ENCODE measurements at places on chromosomes 2 and 18.

DNA sequence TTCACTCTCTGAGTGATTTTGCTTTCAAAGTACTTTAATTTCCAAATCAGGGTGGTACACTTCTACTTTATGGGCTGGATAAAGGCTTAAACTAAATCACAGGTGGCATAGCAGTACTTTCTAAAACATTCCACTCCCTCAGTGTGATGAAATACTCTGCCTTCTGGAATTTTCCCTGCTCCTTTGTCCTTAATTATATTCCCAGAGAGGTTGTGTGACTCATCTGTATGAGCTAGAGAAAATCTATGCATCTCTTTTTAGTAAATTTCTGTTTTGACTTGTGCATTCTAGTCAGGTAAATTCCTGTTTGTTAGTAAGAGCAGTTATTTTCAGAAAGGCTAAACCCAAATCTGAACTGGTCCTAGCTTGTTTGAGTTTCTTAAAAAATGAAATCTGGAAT is 29.0 kb upstream of the PLA2R1 start:
- no peak for DNase-seq

GRCh38 chr2:208354964-208355381 is 51.6 kb upstream of the PTH2R start:
- DNase-seq: no peak

- DNase-seq: no peak
Observed at GRCh38 chr2:12623051-12623450, 93.7 kb upstream of the TRIB2 start.

DNA sequence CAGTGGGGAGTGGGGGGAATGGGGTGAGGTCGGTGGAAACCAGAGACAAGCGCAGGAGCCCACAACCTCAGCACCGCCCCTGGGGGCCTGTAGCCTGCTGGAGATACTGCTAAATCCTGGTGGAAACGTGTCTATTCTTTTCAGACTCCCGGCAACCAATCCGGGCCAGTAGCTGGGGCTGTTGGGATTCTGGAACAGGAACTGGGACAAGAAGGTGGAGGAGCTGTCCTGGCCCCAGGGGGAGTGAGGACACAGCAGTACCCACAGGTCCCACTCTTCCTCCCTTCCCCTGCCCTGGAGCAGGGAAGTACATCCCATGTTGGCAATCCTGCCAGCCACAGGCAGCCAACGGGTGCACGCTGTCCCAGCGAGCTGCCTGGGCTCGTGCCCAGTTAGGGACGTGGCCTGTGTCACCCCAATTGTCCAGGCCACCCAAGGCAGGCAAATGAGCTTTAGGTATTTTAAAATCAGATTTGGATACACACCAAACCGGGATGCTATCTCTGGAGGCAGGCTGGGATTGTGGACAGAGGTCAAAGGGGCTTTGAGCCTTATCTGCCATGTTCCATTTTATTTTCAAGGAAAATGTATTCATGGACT is 51.8 kb downstream of the HS1BP3 start:
- DNase-seq: no peak

DNA sequence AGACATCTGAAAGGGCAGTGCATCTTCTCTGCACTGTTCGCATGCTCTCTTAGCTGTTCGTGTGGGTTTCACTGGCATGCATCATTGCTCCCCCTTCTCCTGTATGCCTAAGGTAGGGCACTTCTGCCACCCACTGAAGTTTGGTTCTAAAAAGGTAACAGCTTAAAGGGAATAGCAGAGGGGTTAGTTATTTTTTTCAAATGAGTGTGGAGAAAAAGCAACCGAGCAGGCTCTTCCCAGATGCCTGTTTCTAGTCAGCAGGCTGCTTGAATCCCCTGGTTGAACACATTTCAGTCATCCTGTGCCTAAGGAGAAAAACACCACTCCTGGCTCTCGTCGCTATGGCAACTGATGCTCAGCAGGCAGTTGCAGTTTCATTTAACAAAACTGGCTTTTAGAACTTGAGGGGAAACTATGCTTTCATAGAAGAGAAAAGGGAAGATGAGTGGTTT is 69.8 kb upstream of the GALNT3 start:
- DNase-seq: no peak

DNA sequence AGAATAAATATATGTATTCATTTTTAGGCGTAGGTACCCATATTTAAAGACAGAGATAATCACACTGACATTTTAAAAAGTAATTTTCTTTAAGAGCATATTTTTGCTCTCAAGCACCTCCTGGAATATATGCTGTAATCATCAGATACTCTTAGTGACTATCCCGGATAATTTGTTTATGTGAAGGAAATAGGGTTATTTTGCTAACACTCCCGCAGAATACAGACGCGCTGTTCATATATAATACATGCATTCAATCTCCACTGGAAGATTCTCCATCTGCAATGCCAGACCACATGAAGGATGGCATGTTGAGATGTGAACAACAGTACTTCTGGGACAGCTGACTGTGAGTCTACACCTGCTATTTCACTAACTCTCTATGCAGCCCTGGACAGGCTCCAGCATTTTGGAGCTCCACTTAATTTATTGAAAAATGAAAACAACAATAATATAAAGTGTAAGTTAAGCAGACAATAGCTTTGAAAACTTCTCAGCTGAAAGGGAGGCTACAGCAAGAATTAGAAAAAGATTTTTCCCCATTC is 430.6 kb downstream of the TMX3 start:
- no peak for DNase-seq

DNA sequence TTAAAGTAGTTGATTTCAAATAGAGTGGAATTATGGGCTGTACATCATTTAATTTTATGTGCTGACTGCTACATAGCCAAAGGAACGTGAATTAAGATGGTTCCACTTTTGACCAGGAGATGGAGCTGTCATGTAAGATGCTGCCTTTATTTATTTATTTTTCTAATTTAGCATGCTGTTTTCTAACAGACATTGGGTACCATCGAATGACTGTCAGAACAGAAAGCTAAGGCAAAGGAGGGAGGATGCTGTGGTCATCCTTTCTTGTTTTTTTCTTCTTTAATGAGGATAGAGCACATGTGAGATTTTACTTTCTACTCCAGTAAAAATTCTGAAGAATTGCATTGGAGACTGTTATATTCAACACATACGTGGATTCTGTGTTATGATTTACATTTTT is at the start of gene SCN2A:
Gene SCN2A, plus strand, starts transcription at position 185 of the 400 bp plus-strand sequence. CDS start 56,410 bp downstream, outside the sequence.
- no peak for DNase-seq

- DNase-seq: no peak
Observed at GRCh38 chr2:171509945-171510731, 12.1 kb upstream of the CYBRD1 start.

DNA sequence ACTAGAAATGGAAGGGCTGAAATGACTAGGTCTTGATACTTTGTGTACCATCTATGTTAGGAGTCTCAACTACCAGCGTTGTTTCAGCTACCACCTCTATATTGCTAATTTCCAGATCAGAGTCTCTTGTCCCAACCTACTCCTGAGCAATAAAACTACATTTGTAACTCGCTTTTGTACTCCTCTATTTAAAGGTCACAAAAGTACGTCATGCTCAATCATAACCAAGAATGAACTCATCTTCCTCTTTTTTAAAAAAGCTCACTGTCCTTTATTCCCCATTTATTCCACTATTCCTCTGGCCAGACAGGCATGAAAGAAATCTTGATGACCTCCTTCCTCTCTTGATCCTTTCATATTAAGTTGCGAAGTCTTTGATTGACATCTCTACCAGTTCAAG is 11.2 kb upstream of the MATN3 start:
- no peak for DNase-seq

- no peak for DNase-seq
Observed at GRCh38 chr2:233084488-233084887, 24.3 kb downstream of the INPP5D start.

DNA sequence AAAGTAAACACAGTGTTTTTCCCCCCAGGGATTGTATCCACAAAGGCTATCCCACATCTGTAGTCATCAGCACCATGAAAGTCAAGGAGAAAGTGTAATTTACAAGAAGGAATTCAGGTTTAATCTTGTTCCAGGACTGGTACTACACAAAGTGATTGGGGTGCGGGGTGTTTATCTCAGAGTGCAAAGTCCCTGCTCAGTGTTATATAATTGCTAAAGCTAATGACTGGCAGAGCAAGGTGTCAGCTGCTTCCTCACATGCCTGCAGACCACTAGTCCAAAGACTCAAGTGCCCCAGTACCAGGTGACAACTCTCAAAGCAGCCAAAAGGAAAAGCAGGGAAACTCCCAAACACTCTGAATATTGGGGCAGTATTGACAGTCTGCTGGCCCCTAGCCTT is 40.4 kb upstream of the PDCL3 start:
- DNase-seq: no peak

DNA sequence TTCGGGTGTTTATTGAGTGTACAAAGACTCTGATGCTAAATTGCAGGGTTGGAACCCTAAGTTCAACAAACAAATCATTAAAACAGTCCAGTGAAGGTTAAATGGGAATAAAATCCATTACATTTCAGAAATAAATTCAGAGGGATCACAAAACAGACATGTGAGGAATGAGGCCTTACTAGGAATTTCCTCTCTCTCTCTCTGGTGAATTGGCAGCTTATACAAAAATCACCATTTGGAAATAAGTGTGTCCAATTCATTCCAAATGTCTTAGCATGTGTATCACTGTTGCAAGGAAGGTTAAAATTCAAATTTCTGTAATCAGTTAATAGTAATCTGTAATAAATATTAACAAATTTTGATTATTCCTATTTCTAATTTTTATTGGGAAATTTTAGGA is 228.6 kb upstream of the PXDN start:
- DNase-seq: no peak

GRCh38 chr2:221831051-221831450 is 258.9 kb upstream of the EPHA4 start:
- DNase-seq: no peak

GRCh38 chr2:223979730-223980396 is 22.6 kb downstream of the MRPL44 start:
- no peak for DNase-seq

DNA sequence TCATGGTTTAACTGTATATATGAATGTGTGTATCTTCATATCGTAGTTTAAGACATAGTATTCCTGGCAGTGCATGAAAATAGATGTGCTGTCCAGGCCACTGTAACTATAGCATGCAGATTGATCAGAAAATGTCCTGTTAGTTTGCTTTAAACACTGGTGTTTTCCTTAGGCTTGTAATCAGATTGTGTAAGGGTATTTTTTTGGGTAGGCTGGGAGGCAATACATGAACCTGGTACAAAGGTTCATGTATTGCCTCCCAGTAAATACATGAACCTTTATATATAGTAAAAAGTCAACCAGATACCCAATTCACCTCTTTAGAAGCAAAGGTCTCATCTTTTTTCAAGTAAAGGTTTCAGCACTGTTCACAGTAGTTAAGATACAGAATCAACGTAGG is 1.6 kb downstream of the COQ10B start:
- no peak for DNase-seq

- no peak for DNase-seq
Observed at GRCh38 chr2:138716183-138716582, 64.0 kb downstream of the NXPH2 start.

- DNase-seq: no peak
Observed at GRCh38 chr2:230447455-230448451, 31.8 kb downstream of the SP100 start.

- DNase-seq: no peak
Observed at GRCh38 chr18:58213440-58213839, 169.4 kb downstream of the NEDD4L start.

- no peak for DNase-seq
Observed at GRCh38 chr2:229129738-229130371, 141.2 kb downstream of the PID1 start.

- DNase-seq: no peak
Observed at GRCh38 chr2:176004934-176005333, 2.9 kb upstream of the LNPK start.

DNA sequence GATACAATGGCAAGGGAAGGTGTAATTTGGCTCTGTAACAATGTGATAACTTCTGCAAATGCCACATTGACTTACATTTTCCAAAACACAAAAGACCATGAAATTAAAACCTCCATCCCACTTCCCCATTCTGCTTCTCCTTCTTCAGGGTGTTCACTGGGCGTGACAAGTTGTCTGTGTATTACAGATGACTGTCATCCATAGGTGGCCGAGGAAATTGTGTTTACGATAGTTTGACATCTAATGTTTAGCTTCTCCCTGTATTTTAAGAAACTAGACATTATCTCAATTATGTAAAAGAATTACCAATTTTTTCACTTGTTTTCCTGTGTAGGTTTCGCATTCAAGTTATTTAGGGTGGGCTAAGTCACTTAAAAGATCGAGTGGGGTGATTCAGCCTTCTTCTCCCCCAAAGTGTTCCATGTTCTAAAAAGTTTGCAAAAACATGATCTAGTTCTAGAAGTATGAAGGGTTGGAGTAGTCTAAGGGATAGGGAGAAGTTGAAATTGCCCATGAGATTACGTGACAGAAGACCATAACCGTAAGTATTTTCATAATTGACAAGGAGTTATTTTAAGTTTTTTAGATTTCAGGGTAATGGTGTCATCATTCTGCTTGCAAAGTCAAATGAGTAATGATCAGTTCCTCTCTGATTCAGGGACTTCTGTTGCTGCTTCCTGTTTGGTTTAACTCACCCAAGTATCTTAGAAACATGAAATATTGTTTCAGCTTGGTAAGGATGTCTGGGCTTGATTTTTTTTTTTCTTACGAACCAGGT is 25.2 kb upstream of the CYTIP start:
- no peak for DNase-seq

DNA sequence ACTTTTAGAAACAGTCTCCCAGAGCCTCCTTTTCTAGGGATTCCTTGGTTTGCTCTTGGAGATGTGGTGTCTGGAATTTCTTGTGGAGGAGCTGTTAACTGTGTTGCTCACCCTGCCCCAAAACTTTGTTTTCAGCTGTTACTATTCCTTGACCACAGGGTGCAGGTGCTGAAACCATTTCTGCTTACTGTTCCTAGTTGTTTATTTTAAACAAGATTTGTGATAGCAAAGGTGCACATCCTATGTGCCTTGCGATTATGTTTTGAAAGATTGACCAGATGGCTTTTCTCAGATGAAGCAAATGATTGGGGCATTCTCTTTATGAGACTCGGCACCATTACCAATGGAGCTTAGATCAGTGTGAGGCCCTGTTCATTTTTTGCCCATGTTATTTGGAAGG is 111.2 kb downstream of the RAB3GAP1 start:
- DNase-seq: no peak

- DNase-seq: no peak
Observed at GRCh38 chr2:230722207-230722885, 9.7 kb downstream of the CAB39 start.

- no peak for DNase-seq
Observed at GRCh38 chr2:142180820-142181533, 50.2 kb upstream of the LRP1B start.

Data from stimulated activated CD4-positive, alpha-beta T cell treated with anti-CD3 and anti-CD28 coated beads, Interleukin-1b, Interleukin-23, amount 100 ng/mL, for 1 hour (primary cell).